ENCODE measurements at places on chromosomes 7 and 10.

DNA sequence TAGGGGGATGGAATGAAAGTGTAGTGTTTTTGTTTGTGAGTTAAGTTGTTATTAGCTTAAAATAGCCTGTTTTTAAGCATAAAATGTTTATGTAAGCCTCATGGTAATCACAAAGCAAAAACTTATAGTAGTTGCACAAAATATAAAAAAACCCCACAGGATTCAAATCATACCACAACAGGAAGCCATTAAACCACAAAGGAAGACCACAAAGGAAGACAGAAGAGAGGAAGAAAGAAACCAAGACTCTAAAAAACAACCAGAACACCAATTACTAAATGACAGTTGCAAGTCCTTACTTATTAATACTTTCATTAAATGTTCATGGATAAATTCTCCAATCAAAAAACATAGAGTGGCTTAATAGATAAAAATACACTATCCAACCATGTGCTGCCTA is 63.6 kb downstream of the ANKRD7 start:
- DNase-seq: no peak

GRCh38 chr7:52501696-52502095 is 533.7 kb upstream of the POM121L12 start:
- DNase-seq: no peak

DNA sequence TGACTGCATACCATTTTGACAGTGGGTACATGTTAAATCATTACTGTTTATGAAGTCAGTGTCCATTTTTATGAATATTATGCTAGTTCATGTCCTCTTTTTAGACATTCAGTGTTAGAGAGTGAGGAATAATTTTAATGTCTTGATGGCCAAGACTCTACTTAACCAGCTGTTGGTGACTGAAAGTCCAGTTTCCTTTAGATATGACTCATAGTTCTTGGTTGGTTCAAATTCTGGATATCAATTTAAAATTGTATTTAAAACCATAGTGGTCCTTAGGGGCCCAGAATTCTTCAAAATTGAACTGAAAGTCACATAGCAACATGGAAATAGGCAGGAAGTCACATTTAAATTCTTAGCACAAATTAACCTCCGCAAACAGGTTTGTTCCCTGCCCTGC is 196.5 kb upstream of the PRPS1L1 start:
- no peak for DNase-seq

DNA sequence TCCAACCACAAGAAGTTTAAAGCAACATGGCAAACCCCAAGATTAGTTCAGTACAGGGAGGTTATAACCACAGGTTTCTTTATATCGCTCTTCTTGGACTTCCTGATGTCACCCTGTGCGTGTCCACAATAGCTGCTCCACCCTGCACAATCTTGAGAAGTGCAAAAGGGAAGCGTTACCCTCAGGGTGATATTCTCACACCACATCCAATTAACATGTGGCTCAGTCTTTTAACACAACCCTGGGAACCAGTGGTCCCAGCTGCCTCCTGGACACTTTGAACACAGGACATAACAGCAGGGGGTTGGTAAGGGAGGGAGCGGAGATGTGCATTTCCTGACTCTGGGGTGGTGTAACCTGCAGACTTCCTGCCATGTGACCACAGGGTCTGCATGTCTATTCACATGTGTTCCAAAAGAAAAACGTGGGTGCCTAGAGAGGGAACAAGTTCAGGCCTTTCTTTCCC is 64.6 kb downstream of the GSAP start:
- no peak for DNase-seq

- peak; percentile 47 for DNase-seq
Measured at GRCh38 chr10:101140084-101140949, 9.2 kb downstream of the TLX1 start.

DNA sequence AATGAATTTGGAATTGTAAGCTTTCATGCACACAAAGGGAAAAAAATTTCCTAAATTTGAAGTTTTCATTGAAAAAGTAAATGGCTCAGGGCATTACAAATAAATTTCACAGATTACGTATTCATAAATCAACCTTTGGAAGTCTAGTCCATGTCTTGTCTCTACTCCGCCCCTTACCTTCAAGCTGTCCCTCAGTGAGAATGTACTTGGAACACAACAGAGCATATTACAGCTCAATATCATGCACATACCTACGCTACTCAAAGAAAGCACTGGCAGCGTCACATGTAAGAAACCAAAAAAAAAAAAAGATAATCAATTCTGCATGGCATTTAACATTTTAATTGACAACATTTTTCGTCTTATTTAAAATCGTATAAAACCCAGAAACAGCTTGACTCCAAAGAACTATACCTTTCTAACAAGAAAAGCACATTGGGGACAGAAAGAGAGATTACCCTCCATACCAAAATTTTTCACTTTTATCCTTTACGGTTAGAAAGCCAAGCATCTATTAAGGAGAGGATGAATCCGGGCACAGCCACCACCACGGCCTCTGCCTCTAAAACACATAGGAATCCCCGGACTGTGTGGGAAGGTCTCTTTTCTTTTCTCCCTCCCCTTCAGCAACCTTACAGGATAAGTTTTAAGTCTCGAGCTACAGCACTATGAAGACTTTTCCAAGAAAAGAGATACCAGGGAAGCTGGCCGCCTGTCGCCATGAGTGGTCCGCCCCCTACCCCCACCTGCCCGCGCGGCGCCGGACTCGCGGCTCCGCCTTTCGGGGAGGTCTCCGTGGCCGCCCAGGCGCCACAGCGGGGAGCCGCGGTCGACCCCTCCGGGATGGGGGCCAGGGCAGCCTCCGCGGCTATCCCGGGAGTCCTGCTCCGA is 1.1 kb downstream of the JMJD1C start:
- DNase-seq: peak; percentile 19

GRCh38 chr7:2807845-2808772 is 36.0 kb downstream of the GNA12 start:
- DNase-seq: no peak

- no peak for DNase-seq
Measured at GRCh38 chr7:49580761-49581160, 192.7 kb upstream of the VWC2 start.

- DNase-seq: peak; percentile 99
Measured at GRCh38 chr7:108455998-108456677, at the start of gene NRCAM. Gene NRCAM, minus strand, starts transcription at chr7:108456436. Its CDS starts 216,372 bp downstream, at chr7:108240064.

DNA sequence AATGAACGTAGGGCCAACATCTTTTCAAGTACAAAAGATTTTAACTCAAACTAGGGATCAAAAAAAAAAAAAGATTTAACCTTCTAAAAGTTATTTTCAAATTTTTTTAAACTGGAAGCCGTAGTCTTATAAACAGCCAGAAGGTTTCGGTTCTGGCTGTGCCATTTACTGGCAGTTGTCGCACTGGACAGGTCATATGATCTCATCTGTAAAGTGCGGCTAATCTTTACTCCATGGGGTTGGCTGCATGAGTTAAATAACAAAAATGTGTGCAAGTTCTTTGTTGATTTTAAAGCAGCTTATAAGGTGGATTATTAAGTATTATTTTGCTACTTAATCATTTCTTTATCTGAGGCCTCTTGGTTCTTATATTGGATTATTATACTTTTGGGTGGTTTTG is 36.6 kb downstream of the TRUB1 start:
- no peak for DNase-seq

GRCh38 chr10:43409385-43410109 is 561 bp upstream of the HNRNPF start:
- DNase-seq: peak; percentile 46

GRCh38 chr7:148700661-148701064 is 2.0 kb downstream of the CUL1 start:
- peak; percentile 50 for DNase-seq

GRCh38 chr10:133364645-133365431 is 7.0 kb upstream of the FUOM start:
- DNase-seq: no peak

DNA sequence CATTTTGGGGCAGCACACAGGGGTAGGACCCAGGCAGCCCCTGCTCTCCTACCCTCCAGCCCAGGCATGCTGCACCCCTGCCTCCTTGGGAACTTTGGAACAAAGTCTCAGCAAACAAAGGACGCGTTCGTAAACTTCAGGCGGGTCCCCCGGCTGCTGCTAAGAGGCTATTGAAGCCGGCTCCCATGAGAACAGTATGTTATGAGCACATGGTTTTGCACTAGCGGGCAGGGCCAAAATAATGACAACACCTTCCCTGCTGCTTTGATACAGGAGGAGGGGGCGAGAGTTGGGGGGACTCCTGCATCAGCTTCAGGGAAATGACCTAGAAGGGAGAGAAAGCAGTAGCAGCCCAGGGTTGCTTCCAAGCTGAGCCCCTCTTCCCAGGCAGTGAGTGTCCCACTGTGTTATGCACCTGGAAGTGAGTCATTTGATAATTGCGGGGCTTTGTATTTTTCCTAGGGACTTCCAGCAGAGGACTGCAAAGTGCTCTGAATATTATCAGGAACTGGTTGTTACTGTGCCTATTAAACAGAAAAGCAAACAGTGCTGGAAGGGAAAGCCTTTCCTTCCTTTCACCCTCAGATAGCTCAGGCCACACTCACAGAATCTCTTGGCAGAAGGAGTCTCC is 6.9 kb downstream of the ITPRIP start:
- no peak for DNase-seq

DNA sequence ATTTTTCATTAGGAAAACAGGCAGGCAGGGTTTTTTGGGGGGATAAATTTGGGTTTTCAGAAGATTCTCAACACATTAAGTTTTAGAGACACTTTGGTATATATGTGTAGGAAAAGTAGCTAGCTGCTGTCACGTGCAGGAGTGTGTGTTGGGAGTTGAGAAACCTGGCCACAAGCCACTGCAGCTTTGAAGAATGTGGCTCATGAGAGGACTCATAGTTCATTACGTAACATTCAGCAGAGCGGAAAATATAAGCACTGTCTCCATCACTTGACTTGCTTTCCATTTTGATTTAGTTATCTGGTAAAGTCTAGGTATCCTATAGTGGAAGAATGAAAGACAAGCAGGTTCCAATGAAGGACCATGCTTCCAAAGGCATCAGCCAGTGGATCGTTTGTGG is 31.2 kb downstream of the SMNDC1 start:
- no peak for DNase-seq

- DNase-seq: no peak
Measured at GRCh38 chr10:43211030-43211429, 55.8 kb downstream of the RASGEF1A start.

DNA sequence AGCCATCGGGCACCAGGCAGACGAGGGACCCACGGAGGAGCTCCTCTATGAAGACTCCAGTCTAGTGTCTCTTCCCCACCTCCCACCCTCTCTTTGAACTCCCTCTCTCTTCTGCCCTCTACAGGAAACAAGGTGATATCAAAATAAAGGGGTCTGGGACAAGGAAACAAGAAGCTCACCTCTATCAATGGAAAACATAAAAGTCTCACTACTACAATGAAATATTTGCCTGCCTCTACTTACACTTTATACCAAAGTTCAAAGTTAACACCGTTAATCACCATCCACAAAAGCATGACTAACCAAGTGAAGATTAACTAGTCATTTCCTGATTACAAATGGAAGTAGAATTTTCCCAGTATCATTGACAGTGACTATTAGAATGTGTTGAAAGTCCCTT is 82.2 kb downstream of the PARD3 start:
- DNase-seq: peak; percentile 42

DNA sequence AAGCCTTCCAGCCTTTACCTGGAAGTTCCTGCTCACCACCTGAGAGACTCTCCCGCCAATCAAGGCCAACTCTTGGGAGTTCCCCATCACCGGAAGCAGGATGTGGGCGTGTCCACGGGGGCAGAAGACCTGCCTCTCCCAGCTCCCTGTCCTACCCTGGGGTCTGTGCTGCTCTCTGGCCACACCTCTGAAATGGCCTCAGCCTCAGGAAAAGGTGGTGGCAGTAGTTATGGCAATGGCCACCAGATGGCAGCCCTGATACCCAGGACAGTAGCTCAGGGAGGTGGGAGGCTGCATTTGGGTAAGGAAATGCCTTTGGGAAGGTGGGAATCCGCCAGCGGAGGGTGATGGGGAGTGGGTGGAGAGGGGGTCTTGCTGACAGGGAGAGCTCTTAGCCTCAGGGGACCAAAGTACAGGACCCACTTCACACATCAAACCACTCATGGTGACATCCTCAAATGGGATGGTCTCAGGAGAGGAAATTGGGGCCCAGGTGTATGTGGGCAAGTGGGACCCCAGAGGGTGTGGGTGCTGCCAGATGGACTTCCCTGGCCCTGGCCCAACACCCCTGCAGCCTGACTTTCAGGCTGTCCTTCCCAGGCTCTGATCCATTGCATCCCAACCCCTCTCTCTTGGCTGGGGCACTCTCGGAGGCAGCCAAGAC is 33.9 kb downstream of the KAZALD1 start:
- peak; percentile 85 for DNase-seq

GRCh38 chr7:2023877-2024566 is 208.7 kb downstream of the MAD1L1 start:
- peak; percentile 30 for DNase-seq

DNA sequence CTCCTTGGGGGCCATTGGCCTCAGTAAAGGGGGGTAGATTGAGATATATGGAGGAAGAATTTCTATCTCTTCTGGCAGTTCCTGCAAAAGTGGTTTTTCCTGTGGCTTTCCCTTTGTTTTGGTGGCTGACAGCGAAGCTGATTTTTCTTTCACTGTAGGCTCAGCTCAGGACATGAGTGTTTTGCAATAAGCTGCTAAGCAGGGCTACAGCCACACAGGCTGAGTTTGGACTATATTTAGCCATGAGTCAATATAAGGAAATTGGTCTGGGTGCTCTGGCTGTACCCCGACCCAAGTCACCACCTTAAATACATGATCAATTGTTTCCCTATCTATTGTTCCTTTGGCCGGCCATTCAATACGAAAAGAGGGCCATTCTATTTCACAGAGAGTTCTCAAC is 212.7 kb upstream of the KCND2 start:
- DNase-seq: no peak

Measured in SK-N-SH (cell line).